Stimulated activated CD8-positive, alpha-beta memory T cell treated with anti-CD3 and anti-CD28 coated beads, Interleukin-4, amount 100 ng/mL, for 24 hours (primary cell): ENCODE measurements at places on chromosomes 3 and 15.

DNA sequence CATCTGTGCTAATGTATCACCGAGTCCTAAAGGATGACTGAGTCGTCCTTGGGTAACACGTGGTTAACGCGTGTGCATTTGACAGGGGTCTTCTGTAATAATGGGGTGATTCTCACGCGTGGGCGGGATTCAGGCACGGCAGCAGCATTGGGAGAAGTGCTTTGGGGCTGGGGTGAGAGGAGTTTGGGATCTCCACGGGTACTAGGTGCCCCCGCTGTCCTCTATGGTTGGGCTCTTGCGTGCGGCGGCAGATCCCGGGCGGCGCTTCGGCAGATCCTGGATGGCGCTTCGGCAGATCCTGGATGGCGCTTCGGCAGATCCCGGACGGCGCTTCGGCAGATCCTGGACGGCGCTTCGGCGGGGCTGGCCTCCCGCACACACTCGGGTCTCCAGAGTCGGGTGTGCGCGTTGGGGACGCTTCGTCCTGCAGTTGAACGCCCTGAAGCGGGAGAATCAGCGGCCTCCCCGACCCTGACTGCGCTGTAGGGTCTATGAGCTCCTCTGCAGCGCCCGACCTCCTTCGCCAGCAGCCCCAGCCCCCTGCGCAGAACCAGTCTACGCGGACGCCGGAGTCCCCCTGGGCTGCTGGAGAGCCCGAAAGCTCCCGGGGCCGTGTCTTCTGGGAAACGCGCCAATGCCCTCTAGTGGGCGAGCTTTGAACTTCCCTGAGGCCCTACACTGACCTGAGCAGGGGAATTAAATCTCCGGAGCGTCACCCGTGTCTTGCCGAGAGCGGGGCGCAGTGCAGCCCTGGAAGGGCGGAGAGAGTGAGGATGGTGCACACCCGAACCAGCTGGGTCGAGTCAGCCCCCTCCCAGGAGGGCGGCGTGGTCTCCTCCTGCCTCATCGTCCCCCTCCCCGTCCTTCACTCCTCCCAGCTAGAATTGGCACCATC, 48.1 kb upstream of the EPHB3 start:
- peak; percentile 75 for DNase-seq

DNA sequence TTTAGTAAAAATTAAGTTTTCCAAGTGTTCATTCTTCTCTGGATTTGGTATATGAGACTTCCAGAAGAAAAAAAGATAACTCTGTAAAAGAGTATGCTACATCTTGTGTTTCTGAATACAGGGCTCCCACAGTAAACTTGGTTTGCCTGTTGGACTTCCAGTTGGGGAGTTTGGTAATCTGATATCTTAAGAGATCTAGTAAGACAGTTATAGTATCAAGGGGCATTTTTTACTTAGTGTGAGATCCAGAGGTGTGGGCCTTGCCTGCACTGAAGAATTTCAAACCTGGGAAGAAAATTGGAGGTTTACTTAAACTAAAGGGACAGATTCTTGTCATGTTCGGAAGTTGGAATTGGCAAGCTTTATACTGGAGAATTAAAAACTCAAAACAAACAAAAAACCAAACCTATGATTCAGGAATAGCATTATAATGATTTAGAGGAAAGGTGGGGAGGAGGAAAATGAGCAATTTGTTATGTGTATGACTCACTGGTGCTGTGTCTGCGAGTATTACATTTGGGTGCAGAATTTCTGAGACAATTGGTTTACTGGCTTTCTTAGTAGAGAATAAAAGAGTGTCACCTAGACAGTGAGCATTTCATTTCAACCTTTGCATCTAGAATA, 58.9 kb upstream of the ULK4 start:
- no peak for DNase-seq

- no peak for DNase-seq
Measured at GRCh38 chr3:126835472-126836219, 131.6 kb downstream of the CHCHD6 start.

GRCh38 chr15:70112074-70112395, 14.3 kb upstream of the TLE3 start:
- DNase-seq, result no peak

DNA sequence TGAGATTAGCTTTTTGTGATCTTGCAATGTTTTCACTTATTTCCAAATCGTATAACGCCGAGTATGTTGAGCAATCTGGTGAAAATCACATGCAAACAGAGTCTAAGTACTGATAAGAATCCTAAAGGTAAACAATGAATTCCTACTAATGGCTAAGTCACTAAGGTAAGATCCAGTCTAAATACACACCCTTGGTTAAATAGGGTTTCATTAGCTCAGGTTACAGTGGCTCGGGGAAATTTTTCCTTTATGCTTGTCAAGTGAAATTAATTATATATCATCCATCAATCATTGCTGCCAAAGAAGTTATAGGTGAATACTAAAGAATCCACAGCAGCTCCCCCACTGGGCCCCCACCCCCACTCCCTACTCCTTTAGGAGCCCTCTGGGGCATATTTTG, 139.3 kb downstream of the SOX2 start:
- no peak for DNase-seq

DNA sequence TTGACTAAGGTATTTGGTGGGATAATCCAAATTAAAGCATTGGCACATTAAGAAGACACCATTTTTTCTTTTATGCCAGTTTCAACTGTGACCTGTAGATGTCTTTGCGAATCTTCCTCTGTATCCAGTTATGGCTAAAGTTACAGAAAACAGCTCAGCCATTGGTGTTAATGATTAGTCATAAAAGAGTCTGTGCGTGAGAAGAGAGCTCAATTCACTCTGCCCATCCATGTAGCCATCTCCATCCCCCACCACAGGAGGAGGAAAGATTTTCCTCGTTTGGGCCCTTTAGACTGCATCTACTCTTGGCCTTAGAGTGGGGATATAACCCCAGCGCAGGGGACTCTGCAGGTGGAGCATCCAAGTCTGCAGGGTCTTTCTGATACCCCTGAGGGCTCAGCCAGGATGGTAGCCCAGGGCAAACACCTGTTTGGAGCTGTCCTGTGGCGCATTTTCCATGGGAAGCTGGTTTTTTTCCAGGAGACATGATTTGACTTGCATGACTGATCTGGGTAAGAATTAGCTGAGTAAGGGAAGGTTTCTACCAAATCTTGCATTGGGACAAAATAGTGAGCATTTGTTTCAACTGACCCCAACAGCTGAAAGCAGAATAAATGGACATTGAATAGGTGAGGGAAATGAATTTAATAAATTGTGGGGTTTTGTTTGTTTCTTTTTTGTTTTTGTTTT, 29.5 kb downstream of the NANOGP8 start:
- DNase-seq, result no peak

DNA sequence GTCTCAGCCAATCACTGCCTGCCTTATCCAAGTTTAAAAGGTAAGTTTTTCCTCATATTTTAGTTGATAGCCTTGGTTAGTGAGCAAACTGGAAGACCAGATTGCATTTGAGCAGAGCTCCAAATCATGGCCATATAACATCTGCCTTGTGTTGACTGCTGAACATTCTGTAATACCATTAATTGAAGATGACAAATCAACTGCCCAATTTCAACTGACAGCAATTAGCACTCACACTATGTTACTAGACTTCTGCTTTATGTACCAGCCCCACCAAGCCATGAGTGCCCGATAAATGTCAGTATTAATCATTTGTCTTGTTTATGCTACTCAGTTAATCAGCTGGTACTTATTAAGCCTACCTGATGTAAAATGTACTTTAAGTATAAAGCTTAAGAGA, 83.1 kb downstream of the CGGBP1 start:
- no peak for DNase-seq

GRCh38 chr3:70431911-70432310, 119.5 kb upstream of the MDFIC2 start:
- DNase-seq, result no peak

- no peak for DNase-seq
Measured at GRCh38 chr3:47227678-47228077, 54.9 kb downstream of the KIF9 start.

DNA sequence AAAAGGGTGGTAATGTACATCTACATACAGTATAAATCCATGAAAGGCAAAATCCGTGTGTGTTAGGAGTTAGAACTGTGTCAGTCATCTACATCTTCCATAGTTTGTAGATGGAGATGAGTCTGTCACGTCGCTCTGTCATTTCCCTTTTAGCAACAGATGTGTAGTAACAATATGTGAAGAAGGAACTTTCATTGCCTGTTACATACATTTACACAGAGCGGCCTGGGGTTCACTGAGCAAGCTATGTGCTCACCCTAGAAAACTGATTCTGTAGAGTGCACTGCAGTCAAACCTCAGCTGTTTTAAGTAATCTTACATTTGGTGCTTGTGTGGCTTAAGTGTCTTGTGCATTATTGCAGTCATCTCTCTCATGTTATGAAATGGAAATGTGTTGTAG, 41.6 kb upstream of the AP3B2 start:
- no peak for DNase-seq

DNA sequence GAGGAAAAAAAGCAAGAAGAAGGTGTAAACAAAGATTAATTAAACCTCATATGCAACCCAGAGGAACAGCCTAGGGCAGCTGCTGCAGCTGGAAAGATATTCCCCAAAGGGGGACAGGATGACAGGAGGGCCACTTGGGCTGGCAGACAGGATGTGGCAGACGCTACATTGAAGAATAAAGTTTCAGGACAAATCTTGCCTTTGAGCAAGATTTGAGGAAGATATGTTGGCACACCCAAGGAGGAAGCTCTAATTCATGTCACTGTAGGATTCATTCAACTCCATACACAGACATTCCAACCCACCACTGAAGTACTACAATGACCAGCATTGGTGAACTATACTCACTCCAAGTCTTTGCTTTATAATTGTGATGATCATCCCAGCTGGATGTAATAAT, 504.0 kb downstream of the SHQ1 start:
- DNase-seq, result no peak

DNA sequence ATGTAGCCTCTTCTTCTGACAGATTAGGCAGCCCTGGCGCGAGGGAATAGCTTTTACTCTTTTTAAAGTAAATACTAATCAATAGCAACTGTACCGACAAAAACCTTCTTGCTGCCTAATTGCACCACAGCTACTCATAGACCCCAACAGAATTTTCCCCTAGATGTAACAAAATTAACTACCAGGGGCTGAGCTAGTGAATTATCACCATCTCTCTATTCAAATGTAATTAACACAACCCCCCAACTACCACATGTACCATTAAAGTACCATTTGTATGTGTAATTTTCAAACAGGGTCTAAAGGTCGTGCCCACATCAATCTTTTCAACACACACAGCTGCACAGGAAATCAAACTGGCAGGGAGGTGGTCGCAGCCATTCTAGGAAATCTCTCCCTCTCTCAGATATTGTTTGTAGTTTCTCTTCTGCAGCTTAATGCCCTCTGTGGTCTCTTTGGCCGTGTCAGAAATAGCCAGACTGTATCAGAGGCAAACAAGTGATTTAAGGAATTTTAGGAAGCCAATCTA, 322.9 kb downstream of the RORA start:
- no peak for DNase-seq

DNA sequence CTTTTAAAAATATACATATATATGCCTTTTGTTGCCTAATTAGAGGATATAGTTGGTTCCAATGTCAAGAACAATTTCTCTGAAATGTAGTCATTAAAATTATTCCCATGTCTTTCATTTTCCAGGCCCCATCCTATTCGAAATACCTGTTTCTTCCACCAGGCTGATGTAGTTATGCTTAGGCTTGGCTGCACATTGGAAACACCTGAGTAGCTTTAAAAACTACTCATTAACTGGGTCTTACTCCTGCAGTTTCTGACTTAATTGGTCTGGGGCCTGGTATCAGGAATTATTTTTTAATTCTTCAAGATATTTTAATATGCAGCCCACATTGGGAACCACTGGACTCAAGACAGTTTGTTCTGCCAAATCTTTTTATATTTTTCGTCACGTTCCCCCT, 53.7 kb downstream of the TGFBR2 start:
- no peak for DNase-seq

- DNase-seq, result no peak
Measured at GRCh38 chr3:126706631-126707030, 2.6 kb downstream of the CHCHD6 start.

GRCh38 chr3:10983219-10983916, 9.2 kb upstream of the SLC6A1 start:
- no peak for DNase-seq

- no peak for DNase-seq
Measured at GRCh38 chr15:73328149-73328820, 40.5 kb downstream of the HCN4 start.

DNA sequence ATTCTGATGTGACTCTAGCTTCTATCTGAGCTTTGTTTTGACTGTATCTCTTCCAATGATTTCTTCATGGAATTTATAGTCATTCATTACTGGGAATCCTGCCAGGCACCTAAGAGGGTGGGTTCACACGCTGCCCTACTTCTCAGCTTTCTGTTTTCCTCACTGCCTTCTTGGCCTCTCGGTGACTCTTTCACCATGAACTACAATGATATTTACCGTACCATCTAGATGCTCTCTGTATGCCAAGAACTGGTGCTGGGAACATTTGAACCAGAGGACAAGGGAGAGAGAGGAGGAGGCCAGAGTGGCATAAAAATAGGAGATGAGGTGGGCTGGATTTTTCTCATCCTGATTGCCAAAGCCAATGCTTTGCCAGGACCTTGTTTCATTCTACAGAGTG, 280.0 kb upstream of the P2RY1 start:
- no peak for DNase-seq

GRCh38 chr3:39449796-39450195, 17.7 kb upstream of the MOBP start:
- DNase-seq, result no peak

DNA sequence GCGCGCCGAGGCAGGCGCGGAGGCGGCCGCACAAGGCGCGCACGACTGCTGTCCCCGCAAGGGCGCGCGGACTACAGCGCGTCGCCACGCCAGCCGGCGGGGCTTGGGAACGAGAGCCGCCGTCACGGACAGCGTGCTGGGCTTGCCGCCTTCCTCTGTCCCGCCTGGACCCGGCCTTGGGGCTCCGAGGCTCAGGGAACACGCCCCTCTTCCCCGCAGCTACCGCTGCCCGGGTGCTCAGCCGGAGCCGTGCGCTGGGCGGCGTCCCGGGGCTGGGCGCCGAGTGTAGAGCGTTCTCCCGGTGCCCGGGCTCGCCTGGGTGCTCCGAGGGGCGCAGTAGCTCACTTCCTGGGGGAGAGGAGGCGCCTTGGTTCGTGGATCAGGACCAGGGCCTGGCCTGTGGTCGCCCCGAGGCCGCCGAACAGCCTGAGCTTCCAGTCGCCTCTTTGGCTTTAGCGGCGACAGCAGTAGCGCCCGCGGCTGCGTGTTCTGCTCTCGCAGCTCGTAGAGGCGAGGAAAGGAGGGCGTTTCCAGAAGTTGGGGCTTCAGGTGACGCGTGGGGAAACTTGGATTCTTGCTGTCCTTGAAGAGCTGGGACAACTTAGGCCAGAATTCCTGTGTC, 226.7 kb upstream of the C2CD4B start:
- no peak for DNase-seq

- DNase-seq, result no peak
Measured at GRCh38 chr3:87413814-87414213, 137.4 kb upstream of the POU1F1 start.

- no peak for DNase-seq
Measured at GRCh38 chr3:23697416-23697815, 108.3 kb upstream of the UBE2E1 start.

- DNase-seq, result no peak
Measured at GRCh38 chr3:120399372-120399771, 50.2 kb upstream of the LRRC58 start.

GRCh38 chr3:105304487-105304886, 62.2 kb upstream of the ALCAM start:
- DNase-seq, result no peak
